ENCODE measurements at places on chromosomes 12 and 14.

DNA sequence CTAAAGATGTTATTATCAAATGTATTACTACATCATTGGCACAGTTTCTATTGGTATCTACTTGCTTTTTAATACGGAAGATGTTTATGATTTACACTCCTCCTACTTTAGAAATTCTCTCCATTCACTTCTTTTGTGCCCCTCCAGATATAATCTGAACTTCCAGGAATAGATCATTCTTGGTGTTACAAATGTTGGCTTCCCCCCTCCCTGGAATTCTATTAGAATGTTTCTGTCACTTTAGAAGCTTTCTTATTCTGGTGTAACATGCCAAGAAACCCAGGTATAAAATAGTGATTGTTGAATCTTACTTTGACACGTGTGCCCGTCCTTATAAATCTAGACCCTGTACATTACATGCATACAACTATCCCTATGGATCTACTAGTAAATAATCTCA lies 1.2 kb upstream of the WDR20 start:
- DNase-seq = no peak

GRCh38 chr12:49636979-49637755 lies 13.8 kb downstream of the PRPF40B start:
- no peak for DNase-seq

DNA sequence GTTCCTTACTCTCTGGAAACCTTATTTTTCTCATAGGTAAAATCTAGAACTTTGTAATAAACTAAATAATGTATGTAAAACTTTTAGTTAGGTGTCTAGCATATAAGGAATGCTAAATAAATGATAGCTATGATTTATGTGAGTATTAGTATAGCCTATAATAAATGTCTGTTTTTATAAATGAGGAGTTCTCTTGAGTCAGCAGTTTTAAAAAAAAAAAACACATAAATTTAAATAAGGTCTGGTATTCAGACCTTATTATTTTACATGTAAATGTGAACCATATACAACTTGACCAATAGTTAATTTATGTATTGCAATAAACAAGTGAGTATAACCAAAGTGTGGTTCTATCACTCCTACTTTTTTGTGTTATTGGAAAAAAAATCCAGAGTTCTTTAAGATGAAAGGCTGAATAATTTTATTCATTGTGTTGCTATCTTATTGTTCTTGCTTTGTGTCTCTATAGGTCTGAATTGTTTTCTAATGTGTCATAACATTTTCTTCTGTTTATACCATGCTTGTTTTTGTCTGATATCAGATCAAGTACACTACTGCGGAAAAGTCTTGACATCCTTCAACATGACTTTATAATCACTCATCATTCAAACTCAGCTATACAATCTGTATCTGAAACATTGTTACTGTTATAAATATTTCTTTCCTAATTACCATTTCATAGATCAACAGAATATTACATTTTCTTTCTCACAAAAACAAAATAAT lies 115.7 kb downstream of the RASSF9 start:
- DNase-seq = no peak

DNA sequence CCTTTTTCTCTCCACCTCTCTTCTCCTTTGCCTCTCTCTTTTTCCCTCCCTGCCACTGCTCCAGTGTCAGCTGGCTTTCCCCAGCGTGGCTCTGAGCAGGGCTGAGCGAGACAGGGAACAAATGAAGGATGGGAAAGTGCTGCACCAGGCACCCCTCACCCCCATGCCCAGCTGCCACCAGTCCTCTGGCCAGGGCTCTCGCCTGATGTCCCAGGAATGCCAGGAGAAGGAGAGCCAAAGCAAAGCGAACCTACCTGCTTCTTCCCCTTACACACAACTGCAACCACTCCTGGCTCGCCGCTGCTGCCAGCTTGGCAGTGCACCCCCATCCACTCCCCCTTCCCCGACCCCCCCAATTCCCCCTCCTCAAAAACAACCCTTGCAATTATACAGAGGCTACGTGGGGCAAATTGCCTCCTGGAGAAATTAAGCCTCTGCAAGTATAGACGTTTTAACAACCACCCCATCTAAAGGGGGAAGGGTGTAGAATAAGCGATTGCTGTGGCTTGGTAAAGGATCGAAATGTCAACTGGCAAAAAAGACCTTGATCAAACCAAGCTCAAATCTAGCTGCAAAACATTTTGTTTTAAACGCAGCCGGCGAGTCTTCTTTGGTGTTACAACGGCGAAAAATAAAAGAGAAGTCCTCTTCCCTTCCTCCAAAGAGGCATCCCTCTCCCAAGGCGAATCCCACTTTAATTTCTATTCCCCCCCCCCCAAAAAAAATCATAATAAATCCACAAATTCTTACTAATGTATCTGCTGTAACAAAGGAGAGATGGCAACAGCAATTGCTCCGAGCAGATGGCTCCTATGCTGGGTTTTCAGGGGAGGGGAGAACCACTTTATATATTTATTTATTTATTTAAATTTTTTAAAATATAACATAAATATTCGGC lies 2.9 kb downstream of the BCL11B start:
- DNase-seq = peak; percentile 52

DNA sequence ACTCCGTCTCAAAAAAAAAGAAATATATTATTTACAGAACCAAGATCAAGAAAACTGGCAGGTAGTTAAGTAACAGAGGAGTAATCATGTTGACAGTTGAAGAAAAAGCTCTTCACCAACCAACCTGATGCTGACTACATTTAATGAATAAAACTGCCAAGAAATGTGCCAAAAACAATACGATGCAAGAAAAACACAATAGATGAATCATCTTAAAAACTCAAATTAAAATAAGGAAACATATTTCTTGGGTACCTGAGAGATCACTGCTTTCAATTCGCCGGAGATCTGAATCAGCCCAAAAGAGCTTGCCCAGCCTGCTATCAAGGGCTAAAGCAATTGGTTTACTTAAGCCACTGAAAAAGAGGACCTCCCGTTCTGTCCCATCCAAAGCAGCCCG lies 76.4 kb downstream of the BCL2L14 start:
- no peak for DNase-seq

GRCh38 chr12:18139254-18139653 lies 49.3 kb upstream of the RERGL start:
- DNase-seq = no peak

- DNase-seq = no peak
Observed at GRCh38 chr14:23801766-23802165, 151.8 kb upstream of the DHRS4 start.

- DNase-seq = no peak
Observed at GRCh38 chr14:102986810-102987579, 64.5 kb downstream of the AMN start.

- no peak for DNase-seq
Observed at GRCh38 chr14:71714225-71714624, 218.0 kb upstream of the RGS6 start.

GRCh38 chr14:85281921-85282320 lies 248.0 kb upstream of the FLRT2 start:
- peak; percentile 31 for DNase-seq

Data from DMS79 (cell line).